ENCODE measurements at places on chromosomes 11 and 22. TPM values are rescaled to one million over a fixed set of nuclear protein-coding genes. Genes with fewer than 3 reads are reported as not detected.

GRCh38 chr22:22599248-22599647 is 40.2 kb upstream of the PRAME start:
- H3K36me3 ChIP-seq: no peaks in the 10 kb centered on the region
- H3K27ac ChIP-seq: no peak overlapping the region
- DNase-seq: no peak
- H3K27me3 ChIP-seq: no peaks in the 10 kb centered on the region
- H3K4me1 ChIP-seq: peaks cover 2% of the 10 kb centered on the region

DNA sequence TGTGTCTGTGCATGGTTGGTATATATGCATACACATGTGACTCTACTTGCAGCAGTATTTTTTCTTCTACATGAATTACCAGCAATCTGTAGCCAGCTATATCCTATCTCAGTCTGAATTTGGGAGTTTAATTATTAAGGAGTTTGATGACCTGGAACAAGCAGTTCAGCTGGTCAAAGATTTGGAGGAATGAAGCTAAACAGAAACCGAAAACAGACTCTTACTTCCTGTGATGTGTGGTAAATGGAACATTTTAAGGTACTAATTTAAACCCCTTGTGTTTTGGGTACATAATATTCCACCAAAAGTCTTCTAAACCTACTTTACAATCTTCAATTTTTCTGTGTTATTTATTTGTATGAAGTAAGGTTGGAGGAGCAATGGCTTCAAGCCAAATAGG is 124.4 kb upstream of the PGR start:
- no peaks in the 10 kb centered on the region for H3K27me3 ChIP-seq
- DNase-seq: no peak
- H3K4me3 ChIP-seq: no peak overlapping the region
- no peaks in the 10 kb centered on the region for H3K36me3 ChIP-seq

GRCh38 chr11:57191311-57192219 is 9.8 kb downstream of the LRRC55 start:
- H3K4me1 ChIP-seq: no peaks in the 10 kb centered on the region
- no peak for DNase-seq
- peaks cover 9% of the 10 kb centered on the region for H3K27me3 ChIP-seq
- H3K4me3 ChIP-seq: no peak overlapping the region
- no peaks in the 10 kb centered on the region for H3K36me3 ChIP-seq
- no peak overlapping the region for H3K27ac ChIP-seq

GRCh38 chr11:35142481-35143075 is 3.6 kb downstream of the CD44 start:
- peak; percentile 54 for DNase-seq
- no peaks in the 10 kb centered on the region for H3K27me3 ChIP-seq
- peak overlapping the region; percentile 88 for H3K4me3 ChIP-seq
- H3K4me1 ChIP-seq: peaks cover 72% of the 10 kb centered on the region
- H3K27ac ChIP-seq: peak overlapping the region; percentile 80

GRCh38 chr22:49773531-49773930 is 54.1 kb downstream of the BRD1 start:
- H3K36me3 ChIP-seq: peaks cover 4% of the 10 kb centered on the region
- no peaks in the 10 kb centered on the region for H3K27me3 ChIP-seq
- no peaks in the 10 kb centered on the region for H3K4me1 ChIP-seq
- H3K27ac ChIP-seq: no peak overlapping the region
- DNase-seq: no peak
- no peak overlapping the region for H3K4me3 ChIP-seq

GRCh38 chr11:119706887-119707286 is 22.1 kb downstream of the NECTIN1 start:
- no peak for DNase-seq
- no peak overlapping the region for H3K4me3 ChIP-seq
- no peak overlapping the region for H3K27ac ChIP-seq
- H3K36me3 ChIP-seq: peaks cover 2% of the 10 kb centered on the region
- H3K4me1 ChIP-seq: peaks cover 17% of the 10 kb centered on the region

DNA sequence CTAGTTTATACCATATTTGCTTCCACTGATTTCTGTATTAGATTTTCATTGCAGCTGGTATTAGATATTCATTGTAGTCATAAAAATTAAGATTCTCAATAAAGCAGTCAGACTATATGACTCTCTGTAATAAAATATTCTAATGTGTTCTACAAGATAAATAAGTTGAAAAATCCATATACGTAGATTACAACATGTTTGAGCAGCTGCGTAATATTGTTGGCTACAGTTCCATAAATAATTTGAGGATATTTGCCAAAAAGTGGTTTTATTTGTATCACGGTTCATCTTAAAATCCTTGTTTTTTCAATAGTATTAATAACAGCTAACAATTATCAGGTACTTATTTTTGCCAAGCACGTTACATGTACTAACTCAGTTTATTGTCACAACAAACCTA is 668.6 kb upstream of the CCDC90B start:
- no peak for DNase-seq
- H3K4me3 ChIP-seq: no peak overlapping the region

DNA sequence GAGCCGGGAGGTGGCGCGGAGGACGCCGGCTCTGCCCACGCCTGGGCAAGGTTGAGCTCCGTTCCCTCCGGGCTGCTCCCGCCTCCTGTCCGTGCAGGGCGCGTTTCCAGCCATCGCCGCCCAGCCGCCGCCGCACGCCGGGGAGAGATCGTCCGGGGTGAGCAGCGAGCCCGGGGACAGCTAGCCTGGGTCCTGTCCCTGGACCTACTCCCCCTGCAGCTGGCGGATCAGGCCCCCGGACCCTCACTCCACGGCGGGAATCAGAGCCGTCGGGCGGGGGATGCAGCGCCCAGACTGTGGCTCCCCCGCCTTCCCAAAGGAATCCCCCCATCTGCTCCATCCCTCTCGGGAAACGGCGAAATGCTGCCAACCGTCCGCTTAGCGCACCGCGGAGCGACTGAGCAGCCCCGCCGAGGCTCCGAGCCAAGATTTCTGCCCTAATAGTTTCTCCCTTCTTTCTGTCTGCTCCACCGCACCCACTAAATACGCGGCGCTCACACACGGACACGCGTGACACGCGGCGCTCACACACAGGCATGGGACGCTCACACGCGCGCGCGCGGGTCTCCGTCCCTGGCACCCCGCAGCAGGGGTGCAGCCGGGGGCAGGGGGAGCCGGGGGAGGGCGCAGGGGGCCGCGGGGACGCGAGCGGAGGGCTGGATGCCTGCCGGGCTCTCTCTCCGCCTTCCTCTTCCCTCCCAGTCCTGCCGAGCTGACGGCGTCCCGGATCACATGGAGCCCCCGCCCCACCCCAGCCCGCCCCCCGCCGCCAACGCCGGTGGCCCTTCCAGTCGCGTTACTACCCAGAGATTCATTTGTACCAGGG is at the start of gene KCNJ5:
TSS of gene KCNJ5 (plus strand) at position 814 of the 826 bp plus-strand sequence. CDS start 19,918 bp downstream, outside the sequence.
- H3K27me3 ChIP-seq: peaks cover 69% of the 10 kb centered on the region
- H3K36me3 ChIP-seq: no peaks in the 10 kb centered on the region
- peak within 1 kb of the TSS; percentile 68 for H3K4me3 ChIP-seq
- no peak within 1 kb of the TSS for H3K27ac ChIP-seq
- peaks cover 8% of the 10 kb centered on the region for H3K4me1 ChIP-seq

DNA sequence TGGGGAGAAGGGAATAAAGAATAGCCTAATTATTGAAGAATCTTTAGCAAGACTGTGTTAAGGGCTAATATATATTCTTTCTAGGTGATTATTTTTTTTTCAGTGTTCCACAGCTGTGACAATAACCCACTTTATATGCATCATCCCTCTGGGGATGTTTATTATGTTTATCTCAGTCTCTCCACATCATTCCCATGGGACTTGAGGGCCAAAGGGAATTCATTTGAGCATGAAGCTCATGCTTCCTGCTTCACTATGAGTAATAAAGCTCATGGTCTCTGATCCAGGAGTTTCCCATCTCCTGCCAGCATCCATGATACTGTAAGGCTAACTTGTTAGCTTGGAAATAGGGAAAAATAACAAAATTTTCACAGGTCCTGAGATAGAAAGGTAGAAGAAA is 1888.4 kb downstream of the LRRC4C start:
- no peak overlapping the region for H3K27ac ChIP-seq
- no peaks in the 10 kb centered on the region for H3K4me1 ChIP-seq
- no peak for DNase-seq

GRCh38 chr11:44870181-44870580 is 80.5 kb downstream of the TP53I11 start:
- DNase-seq: no peak
- peaks cover 4% of the 10 kb centered on the region for H3K36me3 ChIP-seq
- peaks cover 6% of the 10 kb centered on the region for H3K27me3 ChIP-seq

GRCh38 chr11:120032766-120033390 is 105.0 kb downstream of the TRIM29 start:
- no peaks in the 10 kb centered on the region for H3K4me1 ChIP-seq
- no peak for DNase-seq
- no peak overlapping the region for H3K27ac ChIP-seq
- no peak overlapping the region for H3K4me3 ChIP-seq
- H3K36me3 ChIP-seq: no peaks in the 10 kb centered on the region
- peaks cover 11% of the 10 kb centered on the region for H3K27me3 ChIP-seq

DNA sequence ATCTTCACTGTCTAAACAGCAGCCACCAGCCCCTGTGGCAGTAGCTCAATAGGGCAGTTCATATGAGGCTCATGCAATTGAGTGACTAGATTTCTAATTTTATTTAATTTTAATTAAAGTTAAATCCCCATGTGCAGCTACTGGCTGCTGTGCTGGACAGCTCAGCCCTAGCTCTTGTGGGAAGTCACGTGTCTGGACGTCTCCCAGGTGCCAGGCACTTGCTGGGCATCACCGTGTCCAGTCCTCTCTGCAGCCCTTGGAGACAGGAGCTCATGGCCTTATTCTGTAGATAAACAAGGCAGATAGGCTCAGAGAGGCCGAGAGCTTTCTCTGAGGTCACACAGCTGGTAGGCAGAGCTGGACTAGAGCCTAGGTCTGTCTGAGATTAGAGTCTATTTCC is 95.0 kb downstream of the ARHGAP8 start:
- H3K4me1 ChIP-seq: no peaks in the 10 kb centered on the region
- peaks cover 1% of the 10 kb centered on the region for H3K36me3 ChIP-seq
- DNase-seq: no peak
- no peak overlapping the region for H3K4me3 ChIP-seq
- no peaks in the 10 kb centered on the region for H3K27me3 ChIP-seq
- no peak overlapping the region for H3K27ac ChIP-seq

- no peaks in the 10 kb centered on the region for H3K4me1 ChIP-seq
- H3K36me3 ChIP-seq: peaks cover under 1% of the 10 kb centered on the region
- no peak for DNase-seq
- H3K27me3 ChIP-seq: peaks cover 40% of the 10 kb centered on the region
These were observed 24.8 kb upstream of the THY1 start for GRCh38 chr11:119447664-119448242.

- peaks cover 14% of the 10 kb centered on the region for H3K27me3 ChIP-seq
- no peaks in the 10 kb centered on the region for H3K36me3 ChIP-seq
- H3K27ac ChIP-seq: no peak overlapping the region
These were observed 22.5 kb downstream of the P4HA3 start for GRCh38 chr11:74288911-74289310.

DNA sequence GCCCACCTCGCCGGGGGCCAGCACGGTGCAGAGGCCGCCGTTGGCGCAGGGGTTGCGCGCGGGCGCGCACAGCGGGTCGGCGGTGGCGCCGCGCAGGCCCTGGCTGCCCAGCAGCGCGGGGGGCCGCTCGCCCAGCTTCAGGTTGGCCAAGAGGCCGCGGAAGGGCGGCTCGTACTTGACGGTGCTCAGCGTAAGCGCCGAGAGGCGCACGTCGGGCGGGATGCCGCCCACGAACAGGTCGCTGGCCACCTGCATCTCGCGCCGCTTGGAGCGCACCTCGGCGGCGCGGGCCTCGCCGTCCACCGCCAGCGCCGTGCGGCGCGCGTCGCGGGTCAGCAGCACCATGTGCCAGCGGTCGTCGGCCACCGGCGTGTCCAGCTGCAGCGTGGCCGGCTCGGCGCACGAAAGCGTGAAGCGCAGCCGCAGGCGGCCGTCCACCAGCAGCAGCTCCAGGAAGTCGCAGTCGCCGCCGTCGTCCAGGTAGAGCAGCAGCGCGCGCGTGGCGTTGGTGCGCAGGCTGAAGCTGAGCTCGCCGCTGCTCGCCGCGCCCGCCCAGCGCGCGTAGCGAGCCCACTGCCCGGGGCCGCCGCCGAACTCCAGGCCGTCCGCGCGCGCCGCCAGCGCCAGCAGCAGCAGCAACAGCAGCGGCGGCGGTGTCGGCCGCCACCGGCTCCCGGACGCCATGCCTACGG is 9.8 kb downstream of the NRXN2 start:
- H3K27me3 ChIP-seq: peaks cover 78% of the 10 kb centered on the region
- H3K4me1 ChIP-seq: peaks cover 12% of the 10 kb centered on the region
- H3K4me3 ChIP-seq: no peak overlapping the region
- no peaks in the 10 kb centered on the region for H3K36me3 ChIP-seq
- H3K27ac ChIP-seq: no peak overlapping the region

DNA sequence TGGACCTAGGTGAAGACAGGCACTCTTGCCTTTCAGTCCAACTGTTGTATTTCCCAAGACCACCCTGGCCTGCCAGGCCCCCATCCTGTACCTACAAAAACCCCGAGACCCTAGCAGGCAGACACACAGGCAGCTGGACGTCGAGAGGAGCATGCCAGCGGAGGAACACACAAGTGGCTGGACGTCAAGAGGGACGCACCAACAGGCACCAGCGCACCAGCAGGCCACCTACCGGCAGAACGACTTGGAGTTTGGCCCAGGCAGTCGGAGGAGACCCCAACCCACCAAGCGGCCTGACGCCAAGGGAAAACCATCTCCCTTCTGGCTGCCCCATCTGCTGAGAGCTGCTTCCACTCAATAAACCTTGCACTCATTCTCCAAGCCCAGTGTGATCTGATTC is 1883.4 kb upstream of the RAG2 start:
- no peak overlapping the region for H3K27ac ChIP-seq
- H3K36me3 ChIP-seq: no peaks in the 10 kb centered on the region
- no peaks in the 10 kb centered on the region for H3K27me3 ChIP-seq
- H3K4me1 ChIP-seq: no peaks in the 10 kb centered on the region

- H3K27ac ChIP-seq: no peak overlapping the region
- H3K27me3 ChIP-seq: no peaks in the 10 kb centered on the region
- no peak overlapping the region for H3K4me3 ChIP-seq
- no peak for DNase-seq
These were observed 125.0 kb downstream of the KCNQ1OT1 start for GRCh38 chr11:2574553-2575535.

- no peaks in the 10 kb centered on the region for H3K4me1 ChIP-seq
- no peak for DNase-seq
- no peaks in the 10 kb centered on the region for H3K27me3 ChIP-seq
- H3K36me3 ChIP-seq: no peaks in the 10 kb centered on the region
- H3K27ac ChIP-seq: no peak overlapping the region
- no peak overlapping the region for H3K4me3 ChIP-seq
These were observed 260.9 kb downstream of the KIRREL3 start for GRCh38 chr11:126739499-126740145.

GRCh38 chr11:108559904-108560303 is 33.7 kb downstream of the EXPH5 start:
- peaks cover 20% of the 10 kb centered on the region for H3K4me1 ChIP-seq
- H3K36me3 ChIP-seq: no peaks in the 10 kb centered on the region
- no peak overlapping the region for H3K4me3 ChIP-seq
- DNase-seq: no peak
- no peak overlapping the region for H3K27ac ChIP-seq

Gene CHRM4
- total RNA-seq: not detected

Gene TXN2
- total RNA-seq: 113 TPM

Gene RTN4R
- total RNA-seq: 3.5 TPM

Gene LMO1
- not detected for total RNA-seq

Gene OR52W1
- total RNA-seq: not detected

Gene SMIM35
- not detected for total RNA-seq
